ENCODE measurements at places on chromosomes 16 and 17.

GRCh38 chr16:50326835-50327465, 41.8 kb downstream of the BRD7 start:
- no peak for DNase-seq

GRCh38 chr16:86679490-86679889, 101.1 kb downstream of the FOXL1 start:
- DNase-seq = no peak

DNA sequence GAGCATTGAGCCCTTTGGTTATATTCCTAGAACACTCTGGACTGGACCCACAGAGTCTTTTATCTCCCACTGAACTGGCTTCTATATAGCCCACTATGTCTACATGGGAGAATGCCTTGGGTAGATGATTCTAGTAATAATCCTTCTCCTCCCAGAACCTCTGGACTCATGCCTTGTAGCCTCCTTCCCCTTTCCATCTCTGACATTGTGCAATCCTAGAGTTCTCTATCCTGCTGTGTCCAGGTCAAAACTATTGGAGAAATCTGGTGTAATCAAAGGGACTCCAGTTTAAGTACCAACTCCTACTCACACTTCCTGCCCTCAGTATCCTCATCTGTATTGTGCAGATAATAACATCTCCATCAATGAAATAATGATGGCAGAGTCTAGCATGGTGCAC, 9.1 kb downstream of the RCVRN start:
- DNase-seq = no peak

DNA sequence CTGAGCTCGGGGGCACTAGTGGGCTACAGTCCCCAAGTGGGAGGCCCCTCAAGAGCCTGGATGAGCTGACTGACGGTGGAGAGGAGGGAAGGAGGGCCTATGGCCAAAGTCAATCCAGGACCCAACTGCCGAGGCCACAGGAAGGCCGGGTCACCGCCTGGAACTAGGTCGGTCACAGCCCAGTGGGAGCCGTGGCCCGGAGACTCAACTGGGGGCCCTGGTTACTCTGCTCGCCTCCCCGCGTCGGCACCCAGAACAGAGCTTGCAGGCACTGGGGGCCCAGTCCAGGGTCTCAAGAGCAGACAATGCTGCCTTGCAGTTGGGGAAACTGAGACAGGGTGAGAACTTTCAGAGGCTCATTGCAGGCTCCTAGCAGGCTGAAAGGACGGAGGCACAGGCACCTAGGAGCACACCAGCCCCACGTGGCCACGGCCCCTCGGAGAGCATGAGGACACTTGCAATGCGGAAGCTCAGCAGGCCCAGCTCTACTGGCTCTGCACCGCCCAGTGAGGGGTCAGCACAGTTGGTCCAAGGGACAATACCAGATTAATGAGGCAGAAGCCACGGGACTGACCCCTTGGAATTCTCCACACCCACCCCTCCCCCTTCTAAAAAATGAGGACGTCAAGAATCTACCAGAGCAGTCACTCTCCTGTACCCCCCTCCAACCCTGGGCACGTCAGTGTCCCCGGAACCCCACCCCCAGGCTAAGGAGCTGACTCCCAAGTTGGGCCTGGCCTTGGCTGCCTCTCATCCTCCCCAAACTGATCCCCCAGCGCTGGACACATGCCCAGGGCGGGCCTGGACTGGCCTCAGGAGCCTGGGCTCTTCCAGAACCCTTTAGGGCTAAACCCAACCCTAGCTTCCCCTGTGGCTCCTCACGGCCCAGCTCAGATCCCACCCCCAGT, 2.2 kb downstream of the HS3ST6 start:
- DNase-seq = no peak
